ENCODE measurements at places on chromosomes 5 and 9. TPM values are rescaled to one million over a fixed set of nuclear protein-coding genes. Genes with fewer than 3 reads are reported as not detected.

PDCD1LG2 gene
- 11.7 TPM for total RNA-seq

ARHGEF28 gene
- total RNA-seq, result 106 TPM

PLAC8L1 gene
- 0.38 TPM for total RNA-seq

PHF24 gene
- total RNA-seq, result not detected

MCTP1 gene
- 40.7 TPM for total RNA-seq

DNAJC21 gene
- total RNA-seq, result 29.1 TPM

STK32A gene
- total RNA-seq, result 0.38 TPM

SMIM33 gene
- not detected for total RNA-seq

ZNF169 gene
- total RNA-seq, result 3.5 TPM

SPAAR gene
- total RNA-seq, result 10.4 TPM

SLF1 gene
- total RNA-seq, result 5.9 TPM

ENG gene
- 60.0 TPM for total RNA-seq
